ENCODE measurements at places on chromosomes 4 and X.

DNA sequence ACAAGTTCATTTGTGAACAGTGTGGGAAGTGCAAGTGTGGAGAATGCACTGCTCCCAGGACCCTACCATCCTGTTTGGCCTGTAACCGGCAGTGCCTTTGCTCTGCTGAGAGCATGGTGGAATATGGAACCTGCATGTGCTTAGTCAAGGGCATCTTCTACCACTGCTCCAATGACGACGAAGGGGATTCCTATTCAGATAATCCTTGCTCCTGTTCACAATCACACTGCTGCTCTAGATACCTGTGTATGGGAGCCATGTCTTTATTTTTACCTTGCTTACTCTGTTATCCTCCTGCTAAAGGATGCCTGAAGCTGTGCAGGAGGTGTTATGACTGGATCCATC is 5.5 kb downstream of the SPRY1 start:
- no peak for DNase-seq

DNA sequence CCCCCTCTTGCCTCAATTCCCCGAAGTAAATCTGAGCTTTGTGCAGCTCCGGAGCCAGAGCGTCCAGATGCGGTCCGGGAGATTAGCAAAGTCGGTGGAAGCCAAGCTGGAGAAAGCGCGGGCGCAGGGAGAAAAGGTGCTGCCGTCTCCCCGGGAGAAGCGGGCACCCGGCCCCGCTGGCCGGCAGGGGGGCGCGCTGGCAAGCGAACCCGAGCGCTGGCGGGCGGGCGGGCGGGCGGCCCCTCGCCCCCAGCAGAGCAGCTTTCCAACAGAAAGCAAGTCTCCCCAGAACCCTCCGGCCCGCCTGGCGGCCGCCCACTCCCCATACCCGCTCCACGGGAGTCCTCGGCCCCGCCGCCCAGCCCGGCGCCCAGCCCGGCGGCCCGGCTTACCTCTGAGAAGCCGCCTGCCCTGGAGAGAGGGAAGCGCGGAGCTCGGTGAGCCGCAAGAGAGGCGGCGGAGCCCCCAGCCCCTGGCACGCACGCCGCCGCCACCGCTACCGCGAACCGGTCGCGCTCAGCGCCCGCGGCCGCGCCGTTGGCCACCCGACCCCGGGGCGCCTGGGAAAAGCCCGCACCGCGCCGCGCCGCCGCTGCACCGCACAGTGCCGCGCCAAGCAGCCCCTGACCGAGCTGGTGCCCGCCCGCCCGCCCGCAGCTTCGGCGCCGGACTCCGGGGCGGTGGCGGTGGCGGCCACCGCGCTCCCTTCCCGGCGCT is 529 bp upstream of the CITED1 start:
- DNase-seq = no peak

DNA sequence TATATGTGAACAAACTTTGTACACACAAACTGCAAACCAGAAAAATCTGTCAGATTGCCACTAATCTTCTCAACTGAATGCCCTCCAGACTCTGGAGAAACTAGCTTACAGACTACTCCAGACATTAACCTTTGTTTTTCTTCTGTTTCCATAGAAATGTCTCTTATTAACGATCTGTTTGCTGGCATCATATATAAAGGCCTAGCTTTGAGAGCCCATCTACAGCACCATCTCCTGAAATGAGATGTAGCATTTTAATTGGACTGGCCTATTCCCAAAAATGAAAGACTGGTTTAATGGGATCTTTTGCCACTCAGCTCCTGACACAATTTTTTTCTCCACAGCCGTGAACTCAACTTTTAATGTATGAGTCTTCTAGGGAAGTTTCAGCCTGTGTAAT is 266.0 kb upstream of the IL1RAPL1 start:
- DNase-seq = no peak

DNA sequence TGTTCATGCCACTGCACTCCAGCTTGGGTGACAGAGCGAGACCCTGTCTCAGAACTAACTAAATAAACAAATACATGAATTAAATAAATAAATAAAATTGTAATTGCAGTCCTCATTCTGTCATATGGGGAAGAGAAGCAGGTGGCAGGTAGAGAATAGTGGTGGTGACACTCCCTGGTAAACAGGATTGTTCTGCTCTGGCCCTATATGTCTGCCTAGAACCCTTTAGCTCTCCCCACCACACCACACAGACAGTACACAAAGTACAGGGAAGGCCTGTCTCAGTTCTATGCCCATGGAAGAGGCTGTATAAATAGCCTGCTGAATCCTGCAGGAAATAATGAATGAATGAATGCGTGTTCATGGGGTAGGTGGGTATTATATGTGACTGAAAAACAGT is 117.7 kb downstream of the CEP135 start:
- DNase-seq = no peak

GRCh38 chr4:143017210-143017609 is 167.5 kb upstream of the USP38 start:
- no peak for DNase-seq

GRCh38 chr4:59983852-59984251 is 1216.3 kb upstream of the ADGRL3 start:
- no peak for DNase-seq

DNA sequence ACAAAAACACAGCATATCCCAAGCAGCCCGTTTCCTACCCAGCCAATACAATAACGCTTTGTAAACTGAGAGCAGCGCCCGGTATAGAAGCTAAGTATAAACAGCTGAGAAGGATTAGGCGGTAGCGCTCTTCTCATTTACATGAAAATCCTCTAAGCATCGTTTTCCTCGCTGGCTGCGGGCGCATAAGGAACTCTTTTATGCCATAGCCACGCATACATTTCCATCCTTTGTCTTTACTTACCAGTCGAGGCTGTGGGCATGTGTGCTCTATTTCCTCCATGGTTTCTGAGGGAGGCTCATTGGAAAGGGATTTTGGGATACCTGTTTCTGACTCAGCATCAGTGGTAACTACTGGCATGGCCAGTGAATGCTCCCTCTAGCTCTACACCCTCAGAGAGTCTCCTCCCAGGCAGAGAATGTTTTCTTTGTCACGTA is 383 bp downstream of the PCYT1B start:
- no peak for DNase-seq

GRCh38 chr4:24701683-24702082 is 93.7 kb upstream of the SOD3 start:
- no peak for DNase-seq

- no peak for DNase-seq
Measured at GRCh38 chr4:2947926-2948325, 15.3 kb downstream of the NOP14 start.

DNA sequence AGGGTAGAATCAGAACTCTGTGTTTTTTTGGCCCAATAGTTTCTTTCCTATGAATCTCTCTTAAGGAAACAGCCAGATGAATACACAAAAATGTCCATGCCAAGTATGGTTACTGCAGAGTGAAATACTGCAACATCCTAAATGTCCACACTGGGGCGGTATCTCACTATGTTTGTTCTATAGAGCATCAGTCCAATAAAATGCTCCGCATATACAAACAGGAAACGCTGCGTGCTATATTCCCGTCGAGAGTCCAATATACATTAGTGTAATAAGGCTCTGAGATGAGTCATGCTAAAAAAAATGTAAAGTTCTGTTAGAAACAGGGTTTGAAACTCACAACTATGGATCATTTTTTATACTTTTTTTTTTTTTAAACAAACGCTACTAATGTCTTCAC is 72.9 kb upstream of the ENOX2 start:
- DNase-seq = no peak

- no peak for DNase-seq
Measured at GRCh38 chrX:11381464-11381863, 88.3 kb downstream of the AMELX start.

DNA sequence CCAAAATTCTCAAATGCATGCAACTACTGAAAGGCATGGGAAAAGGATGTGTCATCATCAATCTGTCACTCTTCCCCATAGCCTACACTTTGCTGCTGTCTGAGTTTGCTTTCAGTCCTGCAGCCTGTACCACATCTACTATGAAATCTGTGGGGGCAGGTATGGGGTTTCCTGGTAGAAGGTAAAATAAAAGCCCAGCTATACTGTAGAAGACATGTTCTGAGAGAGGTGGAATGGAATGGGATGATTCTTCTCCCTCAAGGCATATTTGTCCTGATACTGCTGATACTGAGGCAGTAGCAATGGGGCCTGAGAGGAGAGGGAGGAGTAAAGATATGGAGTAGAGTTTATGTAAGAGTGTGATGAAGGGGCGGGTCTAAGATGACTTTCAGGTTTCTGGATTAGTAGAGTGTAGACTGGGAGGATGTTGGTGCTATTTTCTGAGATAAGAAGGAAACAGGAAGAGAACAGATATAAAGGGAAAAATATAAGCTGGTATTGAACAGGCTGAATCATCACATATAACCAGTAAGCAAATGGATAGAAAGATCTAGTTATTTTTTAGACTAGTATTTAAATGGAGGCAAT is 38.7 kb upstream of the GYPA start:
- no peak for DNase-seq

DNA sequence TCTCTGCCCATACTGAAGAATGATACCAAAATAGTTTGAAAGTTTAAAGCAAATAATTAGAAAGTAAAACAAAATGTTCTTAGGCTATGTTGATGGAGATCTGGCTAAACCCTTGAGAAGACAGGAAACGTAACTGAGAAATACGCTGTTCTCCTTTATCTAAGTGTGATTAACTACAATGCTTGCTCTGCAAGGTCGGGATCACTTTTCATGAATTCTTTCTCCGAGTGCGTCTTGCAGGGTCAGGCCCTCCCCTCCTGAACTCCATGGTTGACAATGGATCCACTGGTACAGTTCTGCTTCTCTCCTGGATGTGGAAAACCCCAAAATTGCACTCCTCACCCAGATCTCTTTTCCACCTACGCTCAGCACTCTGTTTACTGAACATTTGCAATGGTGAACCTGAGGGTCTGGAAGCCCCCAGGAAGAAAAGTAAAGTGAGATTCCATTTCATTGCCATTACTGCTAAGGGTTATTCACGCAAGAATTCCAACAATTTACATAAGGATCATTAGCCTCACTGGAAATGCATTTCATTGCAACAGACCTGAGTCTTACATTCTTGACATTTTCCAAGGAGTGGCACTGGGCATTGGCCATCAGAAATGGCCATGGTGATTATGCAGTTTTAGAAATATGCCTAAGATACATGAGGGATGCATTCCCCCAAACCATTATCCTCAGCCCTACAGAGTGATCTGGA is 24.6 kb upstream of the WWC2 start:
- no peak for DNase-seq

- no peak for DNase-seq
Measured at GRCh38 chrX:124249345-124249744, 83.1 kb upstream of the TEX13D start.

GRCh38 chrX:151515237-151515636 is 48.2 kb upstream of the PASD1 start:
- DNase-seq = no peak

DNA sequence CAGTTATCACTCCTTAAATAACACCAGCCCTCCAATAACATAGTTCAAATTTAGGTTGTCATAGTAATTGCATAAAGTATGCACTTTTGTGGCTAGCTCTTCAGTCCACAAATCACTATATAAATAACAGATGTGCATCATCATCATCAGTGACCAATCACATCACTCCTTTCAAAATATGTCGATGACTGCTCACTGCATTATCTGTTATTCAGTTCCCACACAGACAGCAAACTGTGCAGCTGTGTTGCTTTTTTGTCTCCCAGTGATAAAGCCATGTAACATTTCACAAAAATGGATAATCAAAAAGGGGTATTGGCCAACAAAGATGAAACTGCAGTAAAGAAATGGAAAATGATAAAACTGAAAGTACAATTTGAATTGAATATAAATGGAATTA is 205.4 kb downstream of the DCLK2 start:
- no peak for DNase-seq

DNA sequence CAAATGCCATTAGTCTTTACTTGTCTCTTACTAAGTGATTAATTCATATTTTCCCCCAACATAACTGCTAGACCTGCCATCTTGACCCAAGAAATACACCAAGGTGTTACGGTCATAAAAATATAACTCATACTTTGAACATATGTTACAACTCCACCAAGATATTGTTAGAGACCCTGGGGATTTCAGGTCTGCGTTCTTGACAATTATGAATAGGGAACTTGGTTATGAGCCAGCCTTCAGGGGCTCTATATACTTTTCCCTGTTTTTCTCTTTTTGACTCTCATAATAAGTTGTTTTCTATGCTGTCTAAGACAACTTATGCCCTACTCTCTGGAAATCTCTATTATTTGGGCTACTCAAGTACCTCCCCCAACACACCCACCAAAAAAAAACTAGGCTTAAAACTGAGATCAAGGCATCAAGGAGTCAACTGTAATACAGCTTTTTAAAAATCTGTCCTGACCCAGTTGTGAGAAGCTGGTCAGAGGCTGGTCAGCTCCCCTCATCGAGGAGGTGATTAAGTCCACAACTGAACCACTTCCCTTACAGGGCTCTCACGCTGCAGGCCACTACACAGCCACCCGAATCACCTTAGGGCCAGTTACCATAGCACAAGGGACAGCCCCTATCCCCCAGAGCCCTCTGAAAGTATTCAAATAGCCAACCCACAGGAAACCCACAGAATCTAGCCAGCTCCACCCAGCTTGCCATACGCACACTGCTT is 10.5 kb upstream of the TLR3 start:
- DNase-seq = no peak

DNA sequence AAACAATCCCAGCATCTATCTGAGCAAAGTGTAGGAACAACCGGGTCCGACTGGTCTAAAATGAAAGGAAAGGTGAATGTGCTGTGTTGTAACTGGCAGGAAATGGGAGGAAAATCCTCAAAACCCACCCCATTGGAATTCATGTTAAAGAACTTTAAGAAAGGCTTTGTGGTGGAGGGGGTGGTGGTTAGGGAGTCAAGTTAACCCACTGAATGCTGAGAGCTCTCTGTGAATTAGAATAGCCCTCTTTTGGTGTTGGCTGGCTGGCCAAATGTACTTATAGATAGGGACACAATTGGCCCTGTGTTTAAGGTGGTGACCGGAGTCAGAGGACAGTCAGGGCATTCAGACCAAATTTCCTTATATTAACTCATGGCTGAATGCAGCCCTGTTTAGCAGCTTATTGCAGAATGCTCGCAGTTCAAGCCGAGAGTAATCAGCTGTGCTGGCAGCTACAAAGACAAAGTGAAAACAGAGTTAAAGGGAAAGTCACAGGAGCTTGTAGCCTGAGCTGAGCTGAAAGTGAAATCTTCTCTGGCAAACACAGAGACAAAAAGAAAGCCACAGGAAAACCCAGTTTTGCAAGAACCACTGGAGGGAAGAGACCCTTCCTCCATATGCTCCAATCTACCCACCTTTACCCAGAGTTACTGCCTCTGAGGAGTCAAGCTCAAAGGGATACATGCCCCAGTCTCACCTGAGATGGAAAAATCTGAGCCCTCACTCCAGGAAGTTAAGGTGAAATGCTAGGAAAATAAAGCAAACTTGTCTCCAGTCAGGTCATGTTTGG is 38.5 kb upstream of the UGT2B7 start:
- DNase-seq = no peak

GRCh38 chrX:40101430-40101802 is 3.7 kb upstream of the BCOR start:
- no peak for DNase-seq

- DNase-seq = no peak
Measured at GRCh38 chrX:9532349-9532748, 67.5 kb downstream of the TBL1X start.

- DNase-seq = no peak
Measured at GRCh38 chr4:102778720-102779119, 18.0 kb upstream of the MANBA start.

GRCh38 chr4:143260750-143261149 is 75.9 kb upstream of the GAB1 start:
- no peak for DNase-seq

All from stimulated activated CD4-positive, alpha-beta T cell treated with anti-CD3 and anti-CD28 coated beads, Interleukin-1b, Interleukin-23, amount 100 ng/mL, for 24 hours (primary cell).